ENCODE measurements at places on chromosomes 7 and 10. TPM values are rescaled to one million over a fixed set of nuclear protein-coding genes. Genes with fewer than 3 reads are reported as not detected.

- no peak overlapping the region for H3K27ac ChIP-seq
- H3K4me1 ChIP-seq: no peaks in the 10 kb centered on the region
- no peak for DNase-seq
- H3K36me3 ChIP-seq: no peaks in the 10 kb centered on the region
Measured at GRCh38 chr10:125979976-125980375, 83.6 kb downstream of the FANK1 start.

NEUROG3 gene
- total RNA-seq: not detected

DNA sequence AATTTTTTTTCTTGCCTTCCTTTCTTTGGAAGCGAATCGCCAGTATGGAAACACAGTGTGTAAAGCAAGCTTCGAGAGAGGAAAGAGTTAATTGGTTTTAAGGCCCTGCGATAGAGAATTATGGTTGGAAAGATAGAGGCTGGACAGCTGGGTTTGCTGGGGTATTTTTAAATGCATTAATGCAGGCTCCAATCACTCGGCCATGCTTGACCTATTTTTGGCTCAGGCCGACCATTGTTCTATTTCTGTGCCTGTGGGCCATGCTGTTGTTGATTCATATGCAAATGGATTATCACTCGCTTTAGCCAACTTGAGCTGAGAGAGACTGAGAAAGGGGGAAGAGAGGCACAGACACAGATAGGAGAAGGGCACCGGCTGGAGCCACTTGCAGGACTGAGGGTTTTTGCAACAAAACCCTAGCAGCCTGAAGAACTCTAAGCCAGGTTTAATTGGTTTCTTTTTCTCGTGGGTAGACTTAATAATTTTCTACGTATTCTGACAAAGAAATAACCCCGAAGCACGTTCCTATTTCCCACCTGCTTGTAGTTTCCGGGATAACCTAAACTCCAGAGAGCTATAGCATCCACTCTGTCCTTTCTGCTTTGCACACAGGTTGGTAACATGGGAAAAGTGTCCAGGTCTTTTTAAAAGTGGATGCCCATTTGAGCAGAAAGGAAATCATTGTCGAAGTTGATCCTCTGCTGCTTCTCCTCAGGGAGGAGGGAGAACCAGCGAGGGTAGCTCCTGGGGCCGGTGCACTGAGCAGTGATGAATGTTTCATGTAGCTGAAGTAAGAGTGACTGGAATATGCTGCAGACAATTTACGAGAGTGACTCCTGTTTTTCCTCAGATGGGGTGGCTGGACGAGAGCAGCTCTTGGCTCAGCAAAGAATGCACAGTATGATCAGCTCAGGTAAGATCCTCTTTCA, at the start of gene HDAC9:
HDAC9 (plus strand) TSS at position 338 of the 929 bp plus-strand sequence; CDS start at position 892, 554 bp downstream.
- H3K4me3 ChIP-seq: peak within 1 kb of the TSS; percentile 50
- DNase-seq: peak; percentile 75
- H3K27ac ChIP-seq: peak within 1 kb of the TSS; percentile 93
- no peaks in the 10 kb centered on the region for H3K27me3 ChIP-seq

CDK14 gene
- total RNA-seq: 16.7 TPM
